ENCODE measurements at places on chromosomes 16 and 17.

GRCh38 chr17:31581491-31581890, 190.0 kb downstream of the RAB11FIP4 start:
- no peak for DNase-seq

DNA sequence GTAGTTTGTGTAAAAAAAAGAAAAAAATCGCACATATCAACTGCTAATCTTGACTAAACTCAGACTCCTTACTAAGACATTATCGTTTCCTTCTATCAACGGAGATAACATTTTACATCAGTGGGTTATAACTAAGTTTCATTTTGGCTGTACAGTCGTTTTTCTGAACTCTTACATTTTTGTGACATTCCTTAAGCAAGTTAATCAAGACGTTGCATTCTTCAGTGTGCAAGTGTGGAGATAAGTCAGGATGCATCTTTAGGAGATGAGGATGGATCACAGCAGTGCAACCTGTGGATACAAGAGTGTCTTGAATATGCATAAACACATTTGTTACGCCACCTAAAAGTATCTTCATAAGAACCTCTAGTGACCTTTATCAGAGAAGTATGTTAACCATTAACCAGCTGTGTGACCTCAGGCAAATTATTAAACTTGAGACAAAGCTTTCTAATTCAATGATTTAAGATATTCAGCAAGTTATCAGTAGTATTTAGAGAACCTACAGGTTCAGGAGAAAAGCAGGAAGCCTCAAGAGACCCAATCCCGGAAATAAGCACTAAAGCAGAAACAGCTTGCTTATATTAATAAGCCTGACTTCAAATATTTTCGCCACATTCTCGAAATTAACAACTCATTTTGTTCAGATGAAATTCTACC, 9.4 kb downstream of the CMC2 start:
- DNase-seq, result no peak

DNA sequence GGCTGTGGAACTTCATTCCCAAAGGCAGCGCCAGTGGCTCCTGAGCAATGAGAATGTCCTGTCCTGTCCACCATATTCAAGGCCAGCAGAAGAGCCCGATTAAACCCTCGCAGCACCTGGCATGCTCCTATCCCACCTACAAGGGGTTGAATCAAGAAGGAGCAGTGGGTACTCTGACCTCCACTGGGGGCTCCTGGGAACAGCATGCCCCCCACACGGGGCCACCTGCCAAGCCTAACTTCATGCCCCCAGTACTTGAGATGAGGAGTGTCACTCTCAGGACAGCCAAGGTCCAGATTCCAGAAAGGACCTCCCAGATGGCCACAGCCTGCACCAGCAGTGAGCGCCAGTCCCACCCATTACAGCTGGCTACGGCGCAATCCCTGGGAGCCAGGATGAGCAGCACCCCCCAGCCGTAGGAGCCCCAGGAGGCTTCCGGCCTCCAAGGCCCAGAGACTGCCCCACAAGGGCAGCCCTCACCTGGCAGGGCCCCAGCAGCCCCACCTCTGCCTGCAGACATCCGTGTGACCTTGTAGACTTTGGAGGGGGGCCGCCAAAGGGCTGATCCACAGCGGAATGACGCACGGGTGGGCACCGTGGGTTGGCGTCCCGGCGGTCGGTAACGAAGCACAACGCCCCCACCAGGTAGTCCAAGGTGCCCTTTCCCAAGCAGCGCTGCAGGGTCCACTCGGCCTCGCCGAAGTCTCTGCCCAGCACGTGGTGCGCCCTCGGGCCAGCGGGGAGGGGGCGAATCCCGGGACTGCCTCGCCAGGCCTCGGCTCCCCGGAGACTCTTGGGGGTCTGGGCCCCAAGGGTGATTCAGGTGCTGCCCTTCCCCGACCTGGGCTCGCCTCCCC, 1.0 kb upstream of the MPDU1 start:
- DNase-seq, result no peak

GRCh38 chr17:34151102-34151501, 104.0 kb upstream of the CCL2 start:
- no peak for DNase-seq

DNA sequence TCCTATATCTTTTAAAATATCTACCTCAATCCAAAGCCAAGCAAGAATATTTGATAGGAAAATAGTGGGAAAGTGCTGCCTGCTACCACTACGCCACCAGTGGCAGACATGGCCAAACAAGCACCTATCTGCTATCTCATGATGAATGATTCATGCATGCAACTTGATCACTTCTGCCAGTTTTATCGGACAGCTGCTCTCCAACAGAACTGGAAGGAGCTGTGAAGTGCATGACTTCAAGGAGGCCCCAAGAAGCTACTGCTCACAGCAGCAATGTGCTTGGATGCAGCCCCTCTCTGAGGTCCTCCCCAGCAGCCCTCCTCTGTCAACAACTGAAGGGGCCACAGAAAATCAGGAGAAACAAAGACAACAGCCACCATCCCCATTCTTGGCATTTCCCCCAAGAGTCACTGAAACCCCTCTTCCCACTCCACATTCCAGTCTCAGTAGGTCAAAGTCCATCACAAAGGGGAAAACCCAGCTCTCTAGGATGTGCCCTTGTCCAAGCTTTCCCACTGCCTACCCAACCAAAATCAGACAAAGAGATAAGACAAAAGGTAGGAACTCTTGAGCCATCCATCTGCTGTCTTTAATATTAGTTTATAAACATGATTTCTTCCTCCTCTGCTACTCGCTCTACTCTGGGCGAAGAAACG, 215.3 kb downstream of the C16orf78 start:
- no peak for DNase-seq

- no peak for DNase-seq
These were observed 190.6 kb upstream of the TBX2 start for GRCh38 chr17:61209106-61209439.

- DNase-seq, result no peak
These were observed 5.4 kb upstream of the STAT5B start for GRCh38 chr17:42281571-42282096.

DNA sequence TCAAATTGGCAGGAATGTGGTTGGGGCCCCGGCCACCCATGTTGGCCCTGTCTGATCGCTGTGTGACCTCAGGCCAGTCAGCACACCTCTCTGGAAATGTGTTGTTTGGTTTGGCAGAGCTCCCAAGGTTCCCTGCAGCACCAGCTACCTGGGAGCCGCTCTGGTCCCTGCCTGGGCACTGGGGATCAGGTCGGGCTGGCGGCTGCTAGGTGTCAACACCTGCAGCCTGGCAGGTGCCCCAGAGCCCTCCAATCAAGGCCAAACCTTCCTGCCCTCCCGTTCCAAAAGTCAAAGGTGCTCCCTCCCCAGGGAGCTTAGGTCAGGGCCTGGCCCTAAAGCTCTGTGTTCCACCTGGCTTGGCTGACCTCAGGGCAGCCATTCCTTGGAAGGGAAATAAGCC, 55.9 kb downstream of the ZDHHC7 start:
- no peak for DNase-seq

DNA sequence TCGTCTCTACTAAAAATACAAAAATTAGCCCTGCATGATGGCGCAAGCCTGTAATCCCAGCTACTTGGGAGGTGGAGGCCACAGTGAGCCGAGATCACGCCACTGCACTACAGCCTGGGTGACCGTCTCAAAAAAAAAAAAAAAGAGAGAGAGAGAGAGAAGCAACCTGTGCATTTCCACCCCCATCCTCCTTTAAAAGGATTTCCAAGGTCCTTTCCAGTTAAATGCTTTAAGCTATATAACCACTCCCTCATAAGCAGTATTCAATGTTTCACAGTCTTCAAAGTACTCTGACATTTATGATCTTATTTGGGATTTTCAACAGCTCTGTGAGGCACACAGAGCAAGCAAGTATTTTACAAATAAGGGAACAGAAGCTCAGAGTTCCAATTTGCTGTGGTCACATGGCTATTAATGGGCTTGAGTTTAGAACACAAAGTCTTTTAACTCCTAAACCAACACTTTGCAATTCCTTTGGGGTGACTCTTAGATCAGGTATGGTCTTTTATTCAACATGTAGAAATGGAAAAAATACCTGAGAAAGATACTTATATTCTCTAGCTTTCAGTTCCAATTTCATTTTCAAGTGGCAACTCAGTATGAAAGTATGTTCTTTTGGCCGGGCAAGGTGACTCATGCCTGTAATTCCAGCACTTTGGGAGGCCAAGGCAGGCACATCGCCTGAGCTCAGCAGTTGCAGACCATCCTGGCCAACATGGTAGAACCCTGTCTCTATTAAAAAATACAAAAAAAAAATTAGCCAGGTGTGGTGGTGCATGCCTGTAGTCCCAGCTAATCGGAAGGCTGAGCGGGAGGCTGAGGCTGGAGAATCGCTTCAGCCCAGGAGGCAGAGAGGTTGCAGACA, 31.3 kb downstream of the SPOP start:
- no peak for DNase-seq

- DNase-seq, result no peak
These were observed 77.3 kb downstream of the RPTOR start for GRCh38 chr17:80621997-80622357.

GRCh38 chr17:49575679-49576087, at the start of gene NXPH3:
Gene NXPH3 (plus strand): TSS chr17:49575871. CDS start chr17:49576220, 349 bp downstream.
- no peak for DNase-seq

GRCh38 chr17:65593855-65594845, 32.7 kb upstream of the AXIN2 start:
- no peak for DNase-seq

GRCh38 chr17:47317119-47317518, 6.6 kb upstream of the EFCAB13 start:
- no peak for DNase-seq

DNA sequence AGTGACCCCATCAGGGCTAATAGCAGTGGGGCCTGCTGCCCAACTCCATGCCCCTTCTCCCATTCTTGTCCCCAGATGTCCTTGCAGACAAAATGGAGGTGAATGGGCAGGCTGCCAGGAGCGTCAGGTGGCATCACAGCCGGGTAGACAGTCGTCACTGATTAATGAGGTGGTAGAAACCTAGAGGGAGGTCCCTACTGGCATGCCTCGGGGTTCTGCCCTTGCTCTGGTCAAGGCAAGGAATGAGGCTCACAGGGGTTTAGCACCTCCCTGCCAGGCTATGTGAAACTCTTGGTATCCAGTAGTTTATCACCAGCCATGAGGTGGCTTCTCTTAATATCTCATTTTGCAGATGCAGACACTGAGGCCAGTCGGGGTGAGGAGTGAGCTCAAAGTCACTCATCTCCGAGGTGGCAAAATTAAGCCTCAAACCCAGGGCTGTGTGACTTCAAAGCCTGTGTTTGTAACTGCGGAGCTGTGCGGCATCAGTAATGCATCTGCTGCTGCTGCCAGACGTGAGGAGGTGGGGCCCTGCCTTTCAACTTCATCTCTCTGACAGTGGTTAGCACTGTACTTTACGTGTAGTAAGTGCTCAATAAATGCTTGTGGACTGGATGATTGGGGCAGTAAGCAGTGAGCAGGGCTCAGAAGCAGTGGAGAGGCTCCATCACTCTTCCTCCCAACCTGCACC, 21.3 kb downstream of the RAI1 start:
- DNase-seq, result no peak

DNA sequence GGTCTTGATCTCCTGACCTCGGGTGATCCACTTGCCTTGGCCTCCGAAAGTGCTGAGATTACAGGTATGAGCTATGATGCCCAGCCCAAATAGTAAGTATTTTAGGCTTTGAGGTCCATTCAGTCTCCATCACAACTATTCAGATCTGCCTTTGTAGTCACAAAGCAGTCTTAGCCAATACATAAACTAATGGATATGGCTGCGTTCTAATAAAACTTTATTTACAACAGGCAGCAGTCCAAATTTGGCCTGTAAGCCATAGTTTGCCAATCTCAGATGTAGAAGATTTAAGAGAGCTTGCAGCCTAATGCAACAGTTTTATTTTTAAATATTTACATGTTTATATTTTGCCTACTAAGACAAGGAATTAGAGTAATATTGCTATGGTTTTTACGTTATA, 111.7 kb downstream of the YPEL2 start:
- DNase-seq, result no peak

GRCh38 chr17:34253139-34253525, 2.0 kb upstream of the CCL2 start:
- no peak for DNase-seq

GRCh38 chr17:65609286-65609685, 47.8 kb upstream of the AXIN2 start:
- DNase-seq, result no peak

- DNase-seq, result no peak
These were observed 20.4 kb downstream of the MIEF2 start for GRCh38 chr17:18280766-18281371.
